Activated T-helper 1 cell treated with anti-CD3 and anti-CD28 coated beads, Interleukin-12 subunit alpha, Interleukin-12 subunit beta, Interleukin-2, Interleukin-4 antibody, amounts not matched to agents 30 ng/mL and 10 ng/mL and 1 ng/mL, durations not matched to agents 14 hours and 24 hours and 36 hours (primary cell): ENCODE measurements at places on chromosomes 2 and 18.

DNA sequence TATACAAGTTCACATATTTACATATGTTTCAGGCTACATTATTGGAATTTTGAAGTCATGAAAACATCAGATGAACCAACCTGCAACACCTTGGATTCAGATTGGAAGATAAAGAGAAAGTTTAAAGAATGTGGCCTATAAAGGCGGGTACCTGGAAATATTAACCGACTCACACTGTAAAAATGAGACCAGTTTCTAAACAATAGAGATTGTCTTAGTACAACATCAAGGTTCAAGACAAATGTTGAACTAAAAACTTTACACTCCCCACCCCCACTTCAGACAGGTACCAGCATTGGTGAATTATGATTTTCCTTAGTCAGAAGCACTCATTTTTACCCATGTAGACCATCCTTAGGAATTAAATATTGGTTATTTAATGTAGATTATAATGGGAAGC is 186.4 kb upstream of the EPC2 start:
- DNase-seq, result no peak

DNA sequence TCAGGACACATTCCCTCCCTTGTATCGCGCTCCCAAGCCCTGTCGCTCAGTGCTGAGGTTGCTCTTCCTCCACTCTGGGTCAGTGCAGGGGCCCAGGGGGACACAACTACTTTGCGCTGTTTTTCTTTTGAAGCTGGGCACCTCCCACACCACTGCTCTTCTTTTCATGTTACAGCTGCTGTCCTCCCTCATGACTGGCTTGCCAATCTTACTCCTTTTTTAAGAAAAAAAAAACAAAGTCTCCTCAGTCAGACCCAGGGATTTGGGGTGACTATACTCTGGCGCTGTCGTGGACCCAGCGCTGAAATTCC is 220.1 kb downstream of the SEPTIN10 start:
- no peak for DNase-seq

- DNase-seq, result no peak
Measured at GRCh38 chr2:127118467-127118866, 11.5 kb upstream of the BIN1 start.

GRCh38 chr18:35688757-35689156 is 107.2 kb downstream of the GALNT1 start:
- DNase-seq, result no peak

DNA sequence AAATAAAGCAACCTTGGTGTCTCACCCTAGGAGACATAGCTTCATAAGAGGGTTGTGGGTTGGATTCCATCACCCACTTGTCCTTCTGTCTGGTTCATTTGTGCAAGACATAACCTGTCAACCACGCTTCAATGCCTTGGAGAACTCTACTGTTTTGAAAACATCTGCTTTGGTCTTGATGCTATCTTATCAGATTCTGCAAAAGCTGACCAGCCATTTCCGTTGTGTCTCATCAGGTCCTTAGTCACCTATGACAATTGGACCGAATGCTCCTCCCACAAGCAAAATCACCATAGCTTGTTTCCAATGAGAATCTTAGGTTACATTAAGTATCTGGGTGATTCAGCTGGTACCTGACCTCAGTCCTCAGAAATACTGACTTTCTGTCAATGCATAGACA is 35.4 kb downstream of the STAT4 start:
- peak; percentile 40 for DNase-seq

DNA sequence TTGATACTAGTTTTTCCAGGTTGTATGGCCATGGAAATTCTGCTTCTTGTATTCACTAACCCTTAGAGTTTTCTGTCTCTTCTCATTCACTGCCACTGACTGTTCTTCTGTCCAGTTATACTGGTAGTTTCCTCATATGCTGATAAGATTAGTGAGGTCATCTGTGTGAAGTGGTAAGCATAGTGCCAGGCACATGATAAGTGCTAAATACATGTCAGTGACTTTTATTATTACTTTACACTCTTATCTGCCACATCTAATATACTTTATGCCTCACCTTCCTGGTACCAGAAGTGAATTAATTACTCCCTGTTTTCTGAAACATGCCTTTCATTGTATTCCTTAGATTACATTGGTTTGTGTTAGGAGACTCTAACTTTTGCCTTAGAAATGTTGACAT is 91.3 kb downstream of the NBEAL1 start:
- DNase-seq, result no peak

DNA sequence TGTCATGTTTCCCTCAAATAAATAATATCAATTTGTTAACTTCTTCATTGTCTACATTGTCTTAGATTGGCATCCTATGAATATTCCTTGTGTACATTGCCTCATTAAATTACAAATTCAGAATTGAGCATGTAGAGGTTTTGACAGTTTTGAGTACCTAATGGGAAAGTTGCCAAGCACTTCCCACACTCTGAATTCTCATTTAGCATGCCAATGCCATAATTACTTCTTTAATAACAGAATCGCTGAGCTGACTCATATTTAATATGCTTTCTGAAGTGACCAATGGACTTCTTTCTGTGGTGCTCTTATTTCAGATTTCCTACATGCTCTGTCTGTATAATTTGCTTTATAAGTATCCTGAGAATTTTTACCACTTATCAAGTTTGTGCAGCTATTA is 114.4 kb upstream of the NOL4 start:
- no peak for DNase-seq

DNA sequence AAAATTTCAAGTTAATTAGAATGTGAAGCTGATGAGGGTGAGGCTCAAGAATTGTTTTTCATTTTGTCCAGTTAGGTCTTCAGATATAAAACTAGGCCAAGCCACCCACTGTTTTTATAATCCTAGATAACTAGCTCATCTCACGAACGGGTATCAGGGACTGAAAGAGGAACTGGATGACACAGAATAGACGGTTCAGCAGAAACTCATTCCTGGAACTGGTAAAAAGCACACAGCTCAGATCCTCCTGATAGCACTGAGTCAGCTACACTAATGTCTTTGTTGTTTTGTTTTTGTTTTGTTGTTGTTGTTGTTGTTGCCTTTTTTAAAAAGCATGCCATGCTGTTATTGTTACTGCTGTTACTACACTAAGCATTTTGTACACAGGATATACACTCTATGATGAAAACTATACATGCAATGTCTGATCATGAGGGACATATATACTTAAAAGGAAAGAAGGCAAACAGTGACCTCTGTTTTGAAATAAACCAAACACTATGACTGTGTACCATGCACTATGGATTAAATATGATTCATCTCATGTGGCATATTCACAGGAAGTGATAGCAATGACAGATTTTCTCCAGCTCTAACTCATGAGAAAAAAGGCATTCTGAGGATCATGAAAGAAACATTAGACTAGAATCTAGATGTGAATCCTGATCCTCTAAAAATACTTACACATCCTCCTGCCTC is 437.6 kb downstream of the NCKAP5 start:
- no peak for DNase-seq

DNA sequence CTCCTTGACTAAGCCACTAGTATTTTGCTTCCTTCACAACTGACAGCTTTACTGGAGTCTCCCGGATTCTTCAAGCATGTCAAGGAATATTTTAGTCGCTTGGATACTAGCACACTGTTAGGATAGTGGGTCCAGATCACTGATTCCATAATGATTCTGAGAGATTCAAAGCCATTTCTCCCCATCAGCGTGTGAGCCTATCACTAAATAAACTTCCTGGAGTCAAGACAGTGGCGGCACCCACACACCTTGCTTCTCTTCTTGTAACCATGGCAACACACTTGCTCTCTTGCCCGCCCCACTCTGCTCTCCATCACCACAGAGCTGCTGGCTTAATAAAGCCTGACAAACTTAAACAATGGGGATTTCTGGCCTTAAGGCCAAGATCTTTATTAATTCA is 245.1 kb downstream of the LRRTM1 start:
- no peak for DNase-seq

DNA sequence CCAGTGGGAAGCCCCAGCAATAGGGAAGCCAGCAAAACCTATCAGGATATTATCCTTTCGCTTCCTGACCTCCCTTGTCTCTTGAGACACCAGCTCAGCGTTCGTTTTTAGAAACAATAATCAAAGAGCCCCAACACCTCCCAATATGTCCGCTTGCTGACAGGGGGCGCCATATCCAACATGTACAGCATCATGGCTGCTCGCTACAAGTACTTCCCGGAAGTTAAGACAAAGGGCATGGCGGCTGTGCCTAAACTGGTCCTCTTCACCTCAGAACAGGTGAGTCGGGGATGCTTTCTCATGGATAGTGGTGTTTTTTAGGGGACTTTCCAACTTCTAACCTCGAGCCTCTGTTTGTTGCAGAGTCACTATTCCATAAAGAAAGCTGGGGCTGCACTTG is 28.7 kb downstream of the GAD1 start:
- no peak for DNase-seq

- no peak for DNase-seq
Measured at GRCh38 chr2:79903222-79904000, 390.6 kb downstream of the CTNNA2 start.

- no peak for DNase-seq
Measured at GRCh38 chr18:22293417-22293816, 124.0 kb downstream of the GATA6 start.

DNA sequence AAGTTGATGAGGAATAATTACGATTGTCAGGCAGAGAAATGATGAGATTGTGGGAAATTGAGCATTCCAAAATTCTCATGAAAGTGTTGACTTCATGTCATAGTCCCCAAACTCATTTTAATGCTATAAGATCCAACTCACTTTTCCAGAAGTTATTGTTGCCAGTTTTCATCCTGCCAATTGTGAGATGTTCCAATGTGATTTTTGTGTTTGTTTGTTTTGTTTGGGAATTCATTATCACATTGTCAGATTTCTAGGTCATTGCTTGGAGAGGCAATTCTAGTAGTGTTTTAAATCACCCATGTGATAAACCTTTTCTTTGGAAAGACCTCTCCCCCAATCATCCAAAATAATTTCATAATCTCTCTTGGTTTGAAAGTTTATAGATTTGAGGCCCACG is 86.0 kb upstream of the ACVR2A start:
- DNase-seq, result no peak

DNA sequence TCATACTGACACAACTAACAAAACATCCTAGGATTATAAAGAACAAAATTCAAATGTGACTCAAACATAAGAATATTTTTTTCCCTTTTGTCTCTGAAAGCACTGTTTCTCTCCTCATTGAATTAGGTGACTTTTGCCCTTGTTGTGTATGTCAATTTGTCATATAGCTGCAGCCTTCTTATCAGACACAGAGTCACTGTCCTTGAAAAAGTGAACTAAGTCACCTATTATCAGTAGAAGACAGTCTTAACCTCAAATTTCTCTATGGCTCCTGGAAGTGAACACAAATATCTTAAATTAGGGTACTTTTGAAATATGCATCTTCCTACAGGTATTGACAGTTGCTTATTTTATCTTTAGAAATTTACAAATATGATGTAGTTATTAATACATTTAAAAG is 360.6 kb downstream of the NBAS start:
- DNase-seq, result no peak

- no peak for DNase-seq
Measured at GRCh38 chr2:226354434-226354833, 445.2 kb downstream of the IRS1 start.

DNA sequence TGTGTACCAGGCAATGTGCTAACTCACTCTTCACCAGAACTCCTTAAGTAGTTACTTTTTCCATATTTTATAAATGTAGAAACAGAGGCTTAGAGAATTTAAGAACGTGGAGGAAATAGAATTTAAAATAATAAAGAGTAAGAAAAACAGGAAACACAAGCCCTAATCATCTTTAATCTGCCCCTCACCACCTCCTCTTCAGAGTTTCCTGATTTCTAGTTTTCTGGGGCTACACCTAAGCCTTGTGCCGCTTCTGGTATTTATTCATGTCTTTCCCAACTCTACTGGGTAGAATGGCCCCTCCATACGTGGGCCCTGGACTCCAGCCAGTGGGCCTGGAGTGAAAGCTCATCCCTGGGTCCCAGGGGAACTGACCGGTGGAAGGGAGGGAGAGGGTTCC is 85.4 kb downstream of the RTN4 start:
- DNase-seq, result no peak

GRCh38 chr18:8601277-8602032 is 7.8 kb upstream of the RAB12 start:
- no peak for DNase-seq

GRCh38 chr2:212384027-212384426 is 154.6 kb downstream of the ERBB4 start:
- no peak for DNase-seq

DNA sequence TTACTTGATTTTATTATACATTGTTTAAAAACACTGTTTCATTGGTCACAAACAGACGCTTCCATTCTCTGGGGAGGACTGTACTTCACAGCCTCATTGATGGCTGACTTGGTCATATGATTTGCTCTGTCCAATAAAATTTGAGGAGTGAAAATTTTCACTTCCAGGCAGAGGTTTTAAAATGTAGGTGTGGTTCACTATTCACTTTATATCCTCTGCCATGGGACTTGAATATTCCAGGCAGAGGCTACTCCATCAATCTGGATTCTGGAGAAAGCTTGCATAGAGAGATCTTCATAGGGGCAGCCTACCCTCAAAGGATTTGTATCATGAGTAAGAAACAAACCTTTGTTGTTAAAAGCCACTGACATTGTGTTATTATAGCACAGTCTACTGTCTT is 56.7 kb downstream of the LDAH start:
- no peak for DNase-seq

- DNase-seq, result no peak
Measured at GRCh38 chr18:67728364-67728763, 211.8 kb upstream of the DSEL start.
